Central memory CD8-positive, alpha-beta T cell (primary cell): ENCODE measurements at places on chromosomes 2 and 18.

- no peak for DNase-seq
Observed at GRCh38 chr2:238727585-238728329, 120.1 kb upstream of the TWIST2 start.

DNA sequence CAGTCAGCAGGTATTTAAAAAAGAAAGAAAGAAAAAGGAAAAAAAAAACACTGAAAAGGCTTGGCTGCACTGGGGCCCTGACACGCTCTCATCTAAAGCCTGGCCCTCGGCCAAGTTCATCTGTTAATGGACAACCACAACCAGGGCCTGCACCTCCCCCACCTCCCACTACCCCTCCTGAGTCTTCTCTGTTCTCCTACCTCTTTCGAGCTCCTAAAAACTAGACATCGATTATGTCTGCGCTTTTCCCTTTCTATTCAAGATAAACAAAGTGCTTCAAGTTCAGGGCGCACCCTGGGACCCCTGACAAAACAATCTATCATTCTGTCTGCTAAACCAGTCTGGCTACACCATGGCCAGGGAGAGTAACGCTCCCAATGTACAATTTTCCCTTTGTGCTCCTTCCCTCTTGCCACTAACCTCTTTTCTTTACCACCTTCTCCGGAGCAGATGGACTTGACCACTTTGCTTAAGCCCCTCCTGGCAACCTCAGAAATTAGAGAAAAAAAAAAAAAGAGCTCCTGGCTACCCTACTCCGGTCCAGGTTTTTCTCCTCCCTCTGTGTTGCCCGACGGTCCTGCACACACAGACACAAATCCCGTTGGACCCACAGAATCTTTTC lies 22.7 kb downstream of the BCL11A start:
- no peak for DNase-seq

- no peak for DNase-seq
Observed at GRCh38 chr18:73948497-73948896, 199.1 kb downstream of the FBXO15 start.

GRCh38 chr2:85400541-85401463 lies 9.4 kb downstream of the CAPG start:
- DNase-seq, result no peak

DNA sequence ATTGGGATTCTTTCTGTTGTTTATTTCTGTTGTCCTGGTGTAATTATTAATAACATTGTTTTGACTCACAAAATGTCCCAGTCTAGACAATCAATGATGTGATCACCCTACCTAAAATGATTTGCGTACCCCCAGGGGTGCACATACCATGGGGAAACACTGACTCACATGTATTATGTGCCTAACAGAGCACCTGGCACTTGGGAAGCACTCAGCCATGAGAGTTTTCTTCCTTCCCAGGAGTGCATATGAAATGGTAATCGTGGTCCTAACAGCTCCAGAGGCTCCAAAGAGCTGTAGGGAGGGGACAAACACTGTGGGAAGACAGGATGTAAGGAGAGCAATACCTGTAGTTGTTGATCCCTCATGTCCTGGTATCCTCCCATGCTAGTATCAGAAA lies 187.8 kb upstream of the ERBB4 start:
- DNase-seq, result no peak

- DNase-seq, result no peak
Observed at GRCh38 chr2:62231541-62231940, 35.6 kb downstream of the B3GNT2 start.

DNA sequence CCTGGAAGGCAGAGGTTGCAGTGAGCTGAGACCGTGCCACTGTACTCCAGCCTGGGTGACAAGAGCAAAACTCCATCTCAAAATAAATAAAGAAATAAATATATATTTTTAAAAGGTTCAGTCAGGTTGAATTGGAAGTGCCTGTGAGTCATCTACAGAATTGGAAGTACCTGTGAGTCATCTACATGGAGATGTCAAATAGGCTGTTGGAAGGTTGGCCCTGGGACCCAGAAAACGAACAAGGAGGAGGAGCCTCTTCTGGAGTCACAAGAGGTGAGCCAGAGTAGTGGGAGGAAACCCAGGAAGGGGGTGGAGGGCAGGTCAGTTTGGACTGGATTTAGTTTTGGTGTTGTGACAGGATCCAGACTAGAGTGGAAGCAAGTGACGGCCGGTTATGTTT lies 15.2 kb upstream of the SCYGR1 start:
- DNase-seq, result no peak

GRCh38 chr2:216201692-216202306 lies 92.7 kb downstream of the XRCC5 start:
- DNase-seq, result no peak

DNA sequence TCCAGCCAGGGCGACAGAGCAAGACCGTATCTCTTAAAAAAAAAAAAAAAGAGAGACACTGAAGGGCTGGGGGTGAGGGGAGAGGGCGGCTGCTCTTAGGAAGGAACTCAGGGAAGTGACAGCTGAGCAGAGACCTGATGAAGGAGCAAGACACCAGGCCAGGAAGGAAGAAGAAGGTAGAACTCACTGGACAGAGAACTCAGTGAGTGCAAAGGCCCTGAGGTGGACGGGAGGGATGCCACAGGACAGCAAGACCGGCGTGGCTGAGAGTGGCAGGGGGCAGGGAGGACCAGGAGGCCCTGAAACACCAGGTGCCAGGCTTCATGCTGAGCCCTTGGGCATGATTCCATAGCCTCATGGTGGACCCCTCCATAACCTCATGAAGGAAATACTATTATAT lies 18.2 kb downstream of the BIN1 start:
- DNase-seq, result no peak

DNA sequence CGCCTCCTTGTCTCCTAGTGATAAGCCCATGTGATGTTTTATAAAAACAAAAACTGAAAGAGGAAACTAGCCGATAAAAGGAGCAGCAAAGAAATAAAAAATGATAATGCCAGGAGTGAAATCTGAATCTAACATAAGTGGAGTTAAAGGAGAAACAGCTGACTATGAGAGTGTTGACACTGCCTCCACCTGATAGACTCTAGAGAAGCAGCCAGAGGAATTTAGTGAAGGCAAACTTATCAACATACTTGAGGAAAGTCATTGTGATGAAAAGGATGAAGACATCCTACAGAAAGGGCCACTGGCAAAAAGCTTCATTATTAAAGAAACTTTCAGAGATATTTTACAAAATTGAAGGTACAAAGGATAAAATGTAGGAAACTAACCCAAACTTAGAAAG lies 1.9 kb downstream of the M1AP start:
- no peak for DNase-seq

DNA sequence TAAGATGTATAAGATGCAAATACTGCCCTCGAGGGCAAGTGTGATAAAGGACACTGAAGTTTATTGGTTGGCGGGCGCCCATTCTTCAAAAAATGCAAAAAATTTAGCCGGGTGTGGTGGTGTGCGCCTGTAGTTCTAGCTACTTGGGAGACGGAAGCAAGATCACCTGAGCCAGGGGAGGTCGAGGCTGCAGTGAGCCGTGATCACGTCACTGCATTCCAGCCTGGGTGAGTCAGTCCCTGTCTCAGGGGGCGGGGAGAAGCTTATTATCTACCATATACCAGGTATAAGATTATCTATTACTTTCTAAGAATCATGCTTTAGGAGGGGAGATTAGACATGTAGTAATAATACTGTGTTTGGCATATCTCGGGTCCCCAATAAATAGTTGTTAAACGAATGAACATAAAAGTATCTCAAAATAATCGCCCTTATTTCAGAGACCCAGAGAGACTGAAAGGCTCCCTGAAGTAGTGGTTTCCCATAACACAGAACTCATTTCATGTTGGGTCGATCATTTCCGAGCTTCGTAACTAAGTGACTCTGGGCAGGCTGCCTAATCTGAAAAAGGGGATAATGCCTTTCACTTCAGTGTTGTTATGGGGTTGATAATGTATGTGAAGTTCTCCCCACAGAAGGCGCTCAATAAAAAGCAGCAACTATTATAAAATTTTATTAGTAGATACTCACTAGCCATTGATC lies 1.2 kb upstream of the SELENOI start:
- no peak for DNase-seq

GRCh38 chr2:138187221-138187620 lies 222.9 kb downstream of the HNMT start:
- no peak for DNase-seq

DNA sequence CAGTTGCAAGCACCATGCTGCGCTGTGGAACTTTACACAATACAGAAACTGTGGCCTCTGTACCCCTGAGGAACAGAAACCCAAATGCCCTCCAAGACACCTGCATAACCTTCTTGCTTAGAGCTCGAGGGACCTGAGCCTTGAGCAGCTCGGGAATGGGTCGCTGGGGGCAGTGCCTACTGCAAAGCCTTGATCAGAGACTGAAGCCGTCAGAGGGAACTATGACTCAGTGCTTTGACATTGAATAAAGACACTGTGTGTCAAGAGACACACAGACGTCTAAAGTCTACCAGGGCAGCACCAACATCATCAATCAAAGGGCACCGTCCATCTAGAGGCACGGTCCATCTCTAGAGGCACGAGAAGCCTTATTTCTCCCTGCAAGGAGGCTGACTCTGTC lies 30.6 kb downstream of the GPR45 start:
- DNase-seq, result no peak

DNA sequence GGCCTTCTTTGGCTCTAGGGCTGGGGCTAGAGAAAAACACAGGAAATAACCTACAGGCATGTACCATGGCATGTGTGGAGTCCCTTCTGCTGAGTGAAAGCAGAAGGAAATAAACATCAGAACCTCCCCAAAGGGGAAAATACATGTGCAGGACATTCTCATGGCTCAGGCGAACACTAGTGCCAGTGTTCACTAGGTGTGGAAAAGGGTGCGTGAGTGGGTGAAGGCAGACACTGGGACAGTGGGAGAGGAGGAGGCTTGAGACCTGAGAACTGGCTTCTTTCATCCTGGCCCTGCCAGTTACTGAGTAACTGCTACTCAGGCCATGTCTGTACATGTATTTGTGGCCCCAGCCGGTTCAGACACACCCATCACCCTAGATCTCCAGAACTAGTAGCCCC lies 268.2 kb downstream of the PRKCE start:
- DNase-seq, result no peak

- no peak for DNase-seq
Observed at GRCh38 chr2:118805064-118805690, 42.3 kb downstream of the EN1 start.

DNA sequence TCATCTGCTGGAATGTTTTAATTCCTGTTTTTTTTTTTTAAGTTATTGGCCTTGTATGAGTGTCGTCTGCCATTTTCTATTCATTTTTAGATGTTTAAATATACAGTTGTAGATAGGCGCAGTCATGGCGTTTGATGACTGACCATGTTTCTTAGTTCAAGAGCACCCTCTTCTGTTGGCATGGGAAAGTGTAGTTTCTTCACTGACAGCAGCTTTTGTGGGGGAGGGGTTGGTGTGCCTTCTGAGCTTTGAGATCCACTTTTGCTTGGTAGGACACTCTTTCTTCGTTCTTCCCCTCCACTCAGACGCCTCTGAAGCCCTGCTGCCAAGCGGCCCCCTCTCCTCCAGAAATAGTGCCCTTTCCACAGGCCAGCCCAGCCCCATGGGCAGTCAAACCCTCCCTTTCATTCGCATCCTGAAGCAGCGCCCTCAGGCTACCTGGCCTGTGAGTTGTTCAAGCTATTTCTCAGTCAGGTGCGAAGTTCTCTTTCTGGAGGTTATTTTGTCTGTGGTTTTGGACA lies 492.0 kb downstream of the TNS1 start:
- DNase-seq, result no peak

- DNase-seq, result peak; percentile 52
Observed at GRCh38 chr18:48913201-48913600, 37.6 kb downstream of the SMAD7 start.

DNA sequence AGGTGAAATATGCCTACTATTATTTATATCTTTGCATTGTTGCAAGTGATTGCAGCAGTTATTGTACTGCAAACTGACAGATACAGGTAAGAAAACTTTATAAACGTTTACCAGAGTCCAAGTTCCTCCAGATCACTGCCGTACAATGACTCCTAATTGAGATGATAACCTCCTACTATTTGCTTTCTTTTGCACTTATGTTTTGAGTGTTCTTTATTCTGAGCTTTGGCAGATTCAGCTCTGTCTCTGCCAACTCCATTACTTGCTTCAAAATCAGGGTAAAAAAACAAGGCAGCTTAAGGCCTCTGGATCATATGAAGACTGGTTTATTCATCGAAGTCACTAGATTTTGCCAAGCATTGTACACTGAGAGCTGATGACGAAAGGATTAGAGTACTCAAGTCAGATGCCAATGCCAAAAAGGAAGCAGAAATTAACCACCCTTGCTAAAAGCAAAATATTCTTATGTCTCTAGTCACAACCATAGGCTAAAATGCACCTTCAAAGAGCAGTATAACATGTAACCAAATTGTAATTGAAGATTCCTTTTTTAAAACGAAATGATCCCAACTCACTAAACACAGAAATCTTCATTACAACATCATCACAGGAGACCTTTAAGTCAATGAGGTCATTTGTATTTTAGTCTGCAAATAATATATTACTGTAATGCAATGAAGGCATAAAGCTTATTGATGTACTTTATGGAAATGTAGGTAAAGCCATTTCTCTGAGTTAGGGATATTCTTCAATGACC lies 10.5 kb upstream of the IKZF2 start:
- DNase-seq, result no peak

GRCh38 chr18:29311580-29311979 lies 1134.7 kb upstream of the CDH2 start:
- DNase-seq, result no peak

GRCh38 chr2:196758474-196759377 lies 40.8 kb downstream of the GTF3C3 start:
- no peak for DNase-seq
